Left ventricle myocardium inferior (tissue), 1 donor: ENCODE measurements at places on chromosomes 3 and 15. TPM values are rescaled to one million over a fixed set of nuclear protein-coding genes. Genes with fewer than 3 reads are reported as not detected.

DGKG gene
- 65.7 TPM for total RNA-seq

GRCh38 chr15:23372284-23372683 lies 17.7 kb downstream of the GOLGA8S start:
- no peak for DNase-seq

GRCh38 chr15:48177766-48178647 lies at the start of gene MYEF2:
TSS of gene MYEF2 (minus strand) at chr15:48178295. CDS start at chr15:48178237, 58 bp downstream.
- DNase-seq: peak; percentile 61

TRAT1 gene
- not detected for total RNA-seq

DNA sequence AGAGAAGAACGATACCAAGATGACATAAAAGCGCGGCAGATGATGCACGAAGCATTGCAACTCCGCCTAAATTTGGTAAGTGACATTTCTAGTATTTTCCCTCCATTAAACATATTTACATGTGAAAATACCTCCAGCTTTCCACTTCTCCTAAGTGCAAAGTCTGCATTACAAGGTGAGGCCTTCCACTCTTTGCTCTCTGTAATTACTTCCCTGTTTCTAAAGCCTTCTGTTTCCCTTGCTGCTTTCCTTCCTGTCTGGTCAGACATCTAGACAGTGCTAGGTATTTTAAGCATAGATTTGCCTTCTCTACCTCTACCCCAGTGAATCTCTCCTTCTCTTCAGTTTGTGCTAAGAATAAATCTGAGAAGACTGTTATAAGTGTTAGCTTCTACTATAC lies 1.9 kb downstream of the P2RY12 start:
- DNase-seq: no peak

DNA sequence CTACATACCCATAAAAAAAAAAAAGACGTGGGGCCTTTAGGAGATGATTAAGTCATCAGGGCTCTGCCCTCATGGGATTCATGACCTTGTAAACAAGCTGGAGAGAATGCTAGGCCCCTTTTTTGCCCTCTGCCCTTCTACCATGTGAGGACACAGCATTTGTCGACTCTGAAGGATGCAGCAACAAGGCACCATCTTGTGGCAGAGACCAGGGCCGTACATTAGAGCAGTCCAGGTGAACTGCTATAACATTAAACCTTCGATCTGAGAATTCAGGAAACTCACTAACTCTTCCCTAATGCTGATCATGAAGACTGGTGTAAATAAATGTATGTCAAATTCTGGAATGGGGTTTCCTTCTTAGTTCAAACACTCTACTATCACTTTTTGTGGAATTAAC lies 30.7 kb upstream of the SIAH2 start:
- DNase-seq: no peak
